Activated CD8-positive, alpha-beta memory T cell treated with anti-CD3 and anti-CD28 coated beads, Interleukin-2, amount 10 ng/mL, durations not matched to agents 7 days and 5 days (primary cell): ENCODE measurements at places on chromosomes 2 and 18. TPM values are rescaled to one million over a fixed set of nuclear protein-coding genes. Genes with fewer than 3 reads are reported as not detected.

GRCh38 chr2:127590386-127591190, 55.1 kb downstream of the MYO7B start:
- peaks cover 15% of the 10 kb centered on the region for H3K27me3 ChIP-seq
- H3K27ac ChIP-seq, result no peak overlapping the region
- H3K36me3 ChIP-seq, result no peaks in the 10 kb centered on the region
- no peaks in the 10 kb centered on the region for H3K4me1 ChIP-seq
- H3K4me3 ChIP-seq, result no peak overlapping the region

IL36RN gene
- not detected for total RNA-seq

UGT1A1 gene
- not detected for total RNA-seq

DNA sequence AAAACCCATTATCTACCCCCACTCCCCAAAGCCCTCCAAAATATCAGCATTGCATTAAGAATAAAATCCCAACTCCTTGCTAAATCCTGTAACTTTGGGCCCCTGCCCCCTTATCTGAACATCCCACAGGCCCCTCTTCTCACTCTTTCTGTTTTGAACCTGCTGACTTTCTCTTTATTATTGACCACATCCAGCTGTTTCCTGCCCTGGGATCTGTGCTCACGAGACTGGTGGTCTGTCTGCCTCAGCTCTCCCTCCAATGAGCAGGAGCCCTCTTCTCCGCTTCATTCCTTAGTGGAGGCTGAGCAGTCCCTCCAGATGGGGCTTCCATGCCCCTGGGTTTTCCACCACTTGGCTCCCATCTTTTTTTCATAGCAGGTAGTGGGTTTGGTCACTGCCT, 116.9 kb downstream of the ACKR3 start:
- H3K36me3 ChIP-seq, result no peaks in the 10 kb centered on the region
- peaks cover 12% of the 10 kb centered on the region for H3K27me3 ChIP-seq
- no peak overlapping the region for H3K27ac ChIP-seq
- no peak for DNase-seq
- H3K4me1 ChIP-seq, result no peaks in the 10 kb centered on the region

DNA sequence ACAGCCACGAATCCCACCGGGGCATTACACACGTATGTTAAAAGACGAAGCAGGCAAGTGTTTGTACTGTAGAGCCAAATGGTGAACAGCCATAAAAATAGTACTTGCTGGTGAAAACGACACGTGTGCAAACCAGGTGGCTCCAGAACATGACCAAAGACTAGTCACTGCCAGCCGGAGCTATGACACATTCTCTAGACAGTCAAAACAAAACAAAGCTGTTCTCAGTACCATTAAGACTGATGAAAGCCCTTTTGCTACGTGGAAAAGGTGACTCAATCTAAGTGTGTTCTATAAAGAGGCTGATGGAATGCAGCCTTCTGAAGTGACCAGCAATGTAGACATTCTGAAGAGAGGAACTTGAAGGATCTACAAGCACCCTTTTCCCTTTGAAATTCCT, 367.7 kb upstream of the NETO1 start:
- DNase-seq, result no peak
- no peaks in the 10 kb centered on the region for H3K27me3 ChIP-seq
- no peaks in the 10 kb centered on the region for H3K4me1 ChIP-seq
- H3K36me3 ChIP-seq, result no peaks in the 10 kb centered on the region
- H3K4me3 ChIP-seq, result no peak overlapping the region

WNT6 gene
- not detected for total RNA-seq

NCK2 gene
- 54.1 TPM for total RNA-seq

DNA sequence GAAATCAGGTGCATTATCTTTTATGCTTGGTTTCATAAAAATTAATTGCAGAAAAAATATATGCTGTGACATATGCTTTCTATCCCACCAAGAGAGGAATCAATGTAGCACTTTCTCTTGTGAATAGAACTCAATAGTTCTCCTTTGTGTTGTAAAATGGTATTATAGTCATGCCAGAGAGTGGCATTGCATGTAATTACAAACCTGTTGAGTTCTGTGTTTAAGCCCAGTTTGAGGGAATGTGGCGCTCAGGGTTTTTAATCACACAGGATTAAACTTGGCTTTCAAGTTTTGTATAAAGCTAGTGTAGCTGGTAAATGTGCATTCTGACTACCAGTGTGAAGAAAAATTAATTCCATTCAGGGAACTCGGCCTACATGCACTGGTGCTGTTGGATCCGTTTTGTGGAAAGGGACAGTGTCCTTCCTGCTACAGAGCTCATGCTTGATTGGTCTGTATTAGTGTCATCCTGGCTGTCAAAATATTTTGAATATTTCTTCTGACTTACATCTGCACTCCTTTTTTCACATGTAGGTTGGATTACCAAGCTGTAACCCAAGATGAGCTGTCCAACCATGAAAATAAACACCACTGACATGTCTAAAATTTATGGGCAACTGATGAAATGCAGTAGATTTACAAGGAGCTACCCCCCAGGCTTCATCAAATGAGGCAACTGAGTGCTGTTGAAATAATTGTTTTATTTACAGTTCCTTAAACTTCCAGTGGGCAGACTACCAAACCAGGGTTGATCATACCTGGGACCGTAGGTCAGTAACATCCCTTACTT, 80.3 kb downstream of the SLC4A3 start:
- no peaks in the 10 kb centered on the region for H3K4me1 ChIP-seq
- H3K27ac ChIP-seq, result no peak overlapping the region
- no peaks in the 10 kb centered on the region for H3K36me3 ChIP-seq
- no peak overlapping the region for H3K4me3 ChIP-seq
- peaks cover 6% of the 10 kb centered on the region for H3K27me3 ChIP-seq
- no peak for DNase-seq

DNA sequence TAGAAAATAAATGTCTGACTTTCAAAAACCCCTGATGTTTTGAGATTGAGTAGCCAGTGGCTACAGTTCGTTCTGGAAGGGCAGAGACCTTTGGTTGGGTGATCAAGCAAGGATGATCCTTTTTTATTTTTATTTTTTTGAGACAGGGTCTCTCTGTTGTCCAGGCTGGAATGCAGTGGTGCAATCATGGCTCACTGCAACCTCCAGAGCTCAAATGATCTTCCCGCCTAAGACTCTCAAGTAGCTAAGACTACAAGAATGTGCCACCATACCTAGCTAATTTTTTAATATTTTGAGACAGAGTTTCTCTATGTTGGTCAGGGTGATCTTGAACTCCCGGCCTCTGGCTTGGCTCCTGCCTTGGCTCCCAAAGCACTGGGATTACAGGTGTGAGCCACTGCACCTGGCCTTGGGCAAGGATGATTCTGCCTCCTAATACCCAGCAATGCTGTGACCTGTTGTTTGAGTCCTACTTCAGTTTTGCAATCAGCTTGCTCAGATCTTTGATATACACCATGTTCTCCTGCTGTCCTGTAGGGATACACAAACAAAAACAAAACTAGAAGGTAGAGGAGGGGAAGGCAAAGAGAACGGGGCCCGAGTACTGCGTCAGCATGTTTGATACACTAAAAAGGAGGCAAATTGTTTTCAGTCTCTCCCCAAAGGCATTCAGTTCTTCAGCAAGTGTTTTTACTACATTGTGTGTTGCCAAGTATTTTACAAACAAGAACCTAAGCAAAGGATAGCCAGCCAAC, 59.2 kb upstream of the LYPD6B start:
- no peak overlapping the region for H3K27ac ChIP-seq
- H3K36me3 ChIP-seq, result peaks cover 17% of the 10 kb centered on the region
- H3K4me1 ChIP-seq, result peaks cover 2% of the 10 kb centered on the region
- DNase-seq, result no peak

DNA sequence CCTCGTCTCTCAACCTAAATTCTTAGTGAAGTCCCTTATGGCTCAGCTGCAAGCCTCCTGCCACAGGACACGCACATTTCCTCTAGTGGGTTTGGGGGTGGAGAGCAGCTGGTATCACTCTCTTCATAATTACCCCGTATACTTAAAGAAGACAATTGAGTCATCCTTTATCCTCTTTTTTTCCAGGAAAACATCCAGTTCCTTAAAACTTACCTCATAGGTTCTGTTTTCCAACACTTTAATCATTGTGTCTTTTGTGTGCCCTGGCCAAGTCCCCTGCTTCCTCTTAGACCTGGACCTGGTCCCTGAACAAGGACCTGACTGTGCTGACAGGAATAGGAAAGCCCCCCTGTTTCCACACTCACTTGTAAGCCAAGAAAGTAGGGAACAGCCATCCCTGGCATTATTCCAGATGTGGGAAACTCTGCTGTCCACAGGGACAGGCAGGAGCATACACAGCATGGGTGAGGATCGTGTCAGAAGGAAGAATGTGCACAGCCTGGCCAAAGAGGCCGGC, 42.3 kb upstream of the MYO1B start:
- H3K4me3 ChIP-seq, result no peak overlapping the region
- H3K4me1 ChIP-seq, result peaks cover 47% of the 10 kb centered on the region
- DNase-seq, result peak; percentile 68
- peaks cover 28% of the 10 kb centered on the region for H3K36me3 ChIP-seq
- H3K27ac ChIP-seq, result peak overlapping the region; percentile 80
- no peaks in the 10 kb centered on the region for H3K27me3 ChIP-seq

DNA sequence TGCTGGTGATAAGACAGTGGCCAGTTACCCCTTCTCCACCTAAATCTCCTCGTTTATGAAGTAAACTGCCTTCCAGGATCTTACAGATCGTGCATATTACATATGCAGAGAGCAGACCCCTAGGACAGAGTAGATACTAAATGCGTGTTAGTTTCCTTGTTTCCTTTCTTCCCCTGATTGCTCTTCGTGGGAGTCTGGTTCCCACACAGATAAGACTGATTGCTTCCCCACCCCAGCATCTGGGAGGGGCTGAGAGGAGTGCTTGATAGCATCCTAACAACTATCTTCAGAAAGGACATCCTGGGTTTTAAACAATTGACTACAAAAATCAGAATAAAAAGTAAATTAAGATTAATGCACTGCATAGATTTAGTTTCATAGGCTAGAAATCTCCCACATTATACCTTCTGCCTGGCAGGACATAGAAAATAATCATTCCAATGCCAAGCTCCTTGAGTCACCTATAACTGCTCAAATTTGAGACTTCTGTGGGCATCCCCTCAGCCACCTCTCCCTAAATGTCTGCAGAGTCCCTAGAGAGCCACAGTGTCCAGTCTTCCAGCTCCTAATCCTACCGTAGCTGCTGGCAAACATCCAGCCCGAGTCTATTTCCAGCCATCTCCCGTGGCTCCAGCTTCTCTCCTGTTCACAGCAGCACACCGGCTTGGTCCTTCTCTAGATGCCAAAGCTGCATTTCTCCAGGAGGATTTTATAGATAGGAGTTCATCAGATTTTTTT, 128.3 kb downstream of the LRRC30 start:
- no peaks in the 10 kb centered on the region for H3K27me3 ChIP-seq
- H3K36me3 ChIP-seq, result no peaks in the 10 kb centered on the region
- no peak overlapping the region for H3K27ac ChIP-seq
- no peaks in the 10 kb centered on the region for H3K4me1 ChIP-seq
- no peak for DNase-seq

DNA sequence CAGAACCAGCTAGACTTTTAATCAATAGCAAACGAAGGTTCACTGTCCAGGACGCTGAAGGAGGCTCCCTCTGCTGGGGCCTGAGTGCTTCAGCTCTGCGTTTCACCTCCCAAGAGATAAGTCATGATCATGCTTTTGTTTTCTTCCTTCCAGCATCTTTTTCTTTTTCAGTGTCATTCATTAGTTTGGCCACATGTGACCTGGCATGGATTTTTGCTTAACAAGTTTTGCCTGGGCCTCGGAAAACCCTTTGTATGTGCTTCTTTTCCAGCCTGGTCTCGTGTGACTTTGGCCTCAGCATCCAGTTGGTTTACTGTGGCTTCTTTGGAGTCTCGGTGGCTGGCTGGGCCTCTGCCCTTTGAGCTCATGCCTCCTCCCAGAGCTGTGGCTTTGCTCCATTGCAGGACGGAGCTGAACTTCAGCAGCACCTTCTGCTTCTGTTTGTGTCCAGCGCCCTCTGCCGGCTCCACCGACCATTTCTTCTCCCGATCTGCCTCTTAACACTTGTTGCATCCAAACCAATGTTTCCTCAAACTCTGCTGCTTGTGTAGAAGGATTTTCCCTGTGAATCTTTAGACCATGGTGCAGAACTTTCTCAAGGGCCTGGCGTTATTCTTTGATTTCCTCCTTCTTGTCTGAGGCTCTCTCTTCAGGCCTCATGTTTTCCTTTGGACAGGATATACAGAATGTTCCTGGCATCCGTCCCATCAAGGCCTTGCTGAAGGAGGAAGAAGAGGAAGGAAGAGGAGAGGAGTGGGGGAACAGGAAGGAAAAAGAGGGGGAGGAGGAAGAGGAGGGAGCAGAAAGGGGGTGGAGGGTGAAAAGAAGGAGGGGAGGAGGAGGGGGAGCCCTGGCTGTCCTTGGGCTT, 23.6 kb upstream of the HES6 start:
- H3K4me3 ChIP-seq, result no peak overlapping the region
- peaks cover 5% of the 10 kb centered on the region for H3K4me1 ChIP-seq
- no peaks in the 10 kb centered on the region for H3K36me3 ChIP-seq

CCDC150 gene
- total RNA-seq, result 18.6 TPM

GRCh38 chr2:170324640-170325046, 146.7 kb downstream of the MYO3B start:
- peaks cover 1% of the 10 kb centered on the region for H3K36me3 ChIP-seq
- H3K4me3 ChIP-seq, result no peak overlapping the region
- H3K27ac ChIP-seq, result no peak overlapping the region
- DNase-seq, result peak; percentile 57
- H3K27me3 ChIP-seq, result peaks cover 2% of the 10 kb centered on the region

OR6B2 gene
- not detected for total RNA-seq

- peak overlapping the region; percentile 16 for H3K4me3 ChIP-seq
These were observed 22.2 kb downstream of the BIN1 start for GRCh38 chr2:127084611-127085316.
